ENCODE measurements at places on chromosomes 7 and 10.

- no peak for DNase-seq
These were observed 3.1 kb upstream of the LHPP start for GRCh38 chr10:124458473-124458872.

GRCh38 chr10:130424418-130424817 lies 288.2 kb downstream of the GLRX3 start:
- DNase-seq: no peak

GRCh38 chr10:59585046-59585700 lies 124.5 kb downstream of the SLC16A9 start:
- DNase-seq: no peak

- no peak for DNase-seq
These were observed 609.9 kb downstream of the DNAJB9 start for GRCh38 chr7:109179601-109180000.

- no peak for DNase-seq
These were observed 34.7 kb downstream of the SPOCK2 start for GRCh38 chr10:72053690-72054089.

GRCh38 chr7:100546129-100546925 lies 7.3 kb downstream of the AGFG2 start:
- DNase-seq: no peak

GRCh38 chr10:92290076-92290836 lies 622 bp downstream of the CPEB3 start:
- no peak for DNase-seq

- DNase-seq: no peak
These were observed 322.9 kb downstream of the PTEN start for GRCh38 chr10:88186335-88186734.

GRCh38 chr7:150940431-150941102 lies 37.6 kb downstream of the KCNH2 start:
- DNase-seq: no peak

- no peak for DNase-seq
These were observed 494.1 kb downstream of the SH2D4B start for GRCh38 chr10:81031774-81032173.

DNA sequence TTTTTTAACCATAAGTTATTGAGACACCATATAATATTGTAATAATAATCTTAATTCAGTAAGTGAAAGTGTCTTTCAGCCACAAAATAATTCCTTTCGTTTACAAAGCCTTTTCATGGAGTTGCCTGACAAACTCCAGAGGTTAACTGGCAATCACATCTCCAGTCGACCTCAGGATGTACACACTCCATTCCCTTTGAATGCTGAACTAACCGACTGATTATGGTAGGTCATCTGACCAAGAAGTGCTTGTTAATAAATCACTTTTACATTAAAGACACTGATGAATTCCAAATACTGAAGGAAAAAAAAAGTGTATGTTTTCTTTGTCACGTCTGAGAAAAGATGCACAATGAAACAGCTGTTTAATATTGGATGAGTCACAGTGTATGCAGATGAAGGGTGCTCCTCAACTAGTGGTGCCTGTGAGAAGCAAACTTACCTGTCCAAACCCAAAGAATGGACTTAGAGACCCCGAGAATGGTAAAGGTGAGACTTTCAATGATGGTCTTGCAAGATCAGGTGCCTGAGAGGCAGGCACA lies 348.1 kb upstream of the VWC2 start:
- DNase-seq: no peak

DNA sequence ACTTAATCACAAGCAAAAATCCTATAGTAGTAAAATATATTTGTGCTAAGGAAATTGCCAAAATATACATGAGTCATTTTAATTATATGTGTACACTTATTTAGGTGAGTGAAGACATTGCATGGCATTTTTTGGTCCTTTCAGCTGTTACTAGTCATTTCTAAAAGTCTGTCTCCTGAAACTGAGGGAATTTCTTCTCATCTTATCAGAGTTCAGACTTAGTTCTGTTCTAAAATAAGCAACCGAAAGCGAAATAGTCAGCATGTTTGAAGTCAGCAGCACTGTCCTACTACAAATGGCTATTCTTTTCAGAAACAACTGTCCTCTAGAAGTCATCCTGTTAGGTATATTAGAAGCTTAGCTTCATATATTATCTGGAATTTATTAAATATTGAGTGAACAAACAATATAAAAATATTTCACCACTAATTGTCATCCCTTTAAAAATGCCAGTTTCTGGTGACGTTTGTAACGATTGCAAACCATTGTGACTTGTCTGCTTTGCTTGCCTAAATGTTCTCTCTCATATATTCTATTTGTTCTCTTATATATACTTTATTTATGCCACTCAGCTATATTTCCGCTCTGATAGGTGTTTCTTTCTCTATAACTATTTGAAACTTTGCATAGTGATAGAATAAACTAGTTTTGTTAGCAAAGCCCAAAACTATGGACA lies 227.4 kb upstream of the KAT6B start:
- DNase-seq: no peak

DNA sequence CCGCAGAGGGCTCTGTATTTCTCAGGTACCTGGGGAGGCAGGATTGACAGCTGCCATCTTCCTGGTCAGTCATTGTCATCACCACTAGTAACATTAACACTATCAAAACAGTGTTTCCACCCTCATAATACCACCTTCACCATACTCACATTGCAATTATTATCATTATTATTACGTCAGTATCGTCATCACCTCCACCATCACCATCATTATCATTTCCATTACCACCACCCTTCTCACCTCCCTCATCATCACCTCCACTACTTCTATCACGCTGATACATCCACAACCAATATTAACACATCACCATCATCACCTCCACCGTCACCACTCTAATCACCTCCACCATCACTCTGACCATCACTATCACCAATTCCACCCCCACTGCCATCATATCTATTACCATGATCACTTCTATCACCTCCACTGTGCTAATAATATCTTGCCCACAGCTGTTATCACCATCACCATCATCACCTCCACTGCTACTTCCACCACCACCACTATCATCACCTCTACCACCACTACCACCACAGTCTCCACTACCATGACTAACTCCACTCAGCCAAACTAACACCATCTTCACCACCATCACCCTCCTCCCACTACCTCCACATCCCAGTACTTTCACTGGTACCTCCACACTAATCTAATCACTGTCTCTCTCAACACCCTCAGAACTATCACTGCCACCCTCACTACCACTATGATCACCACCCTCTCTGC lies 196.4 kb downstream of the RPS24 start:
- DNase-seq: no peak

DNA sequence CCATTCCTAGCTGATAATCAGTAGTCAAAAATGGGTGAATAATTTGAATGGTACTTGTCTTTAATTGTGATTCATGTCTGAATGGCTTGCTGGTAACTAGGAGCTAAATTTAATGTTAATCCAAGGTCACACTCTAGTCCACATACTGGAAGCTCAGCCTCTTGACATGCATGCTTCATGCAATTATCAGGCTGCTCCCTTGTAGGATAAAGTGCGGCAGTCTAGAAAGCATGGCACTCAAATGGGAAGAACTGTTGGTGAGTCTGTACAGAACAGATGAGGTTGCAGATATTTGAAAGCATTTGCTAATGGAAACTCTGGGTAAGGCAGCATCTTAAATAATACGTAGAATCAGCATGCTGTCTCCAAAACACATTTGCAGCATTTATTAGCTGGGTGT lies 499.4 kb downstream of the AUTS2 start:
- no peak for DNase-seq

GRCh38 chr10:73803680-73804286 lies 7.6 kb downstream of the NDST2 start:
- DNase-seq: no peak

- no peak for DNase-seq
These were observed 17.6 kb downstream of the ZDHHC6 start for GRCh38 chr10:112429147-112429546.

- DNase-seq: peak; percentile 68
These were observed 11.9 kb downstream of the HNRNPF start for GRCh38 chr10:43396928-43397624.

DNA sequence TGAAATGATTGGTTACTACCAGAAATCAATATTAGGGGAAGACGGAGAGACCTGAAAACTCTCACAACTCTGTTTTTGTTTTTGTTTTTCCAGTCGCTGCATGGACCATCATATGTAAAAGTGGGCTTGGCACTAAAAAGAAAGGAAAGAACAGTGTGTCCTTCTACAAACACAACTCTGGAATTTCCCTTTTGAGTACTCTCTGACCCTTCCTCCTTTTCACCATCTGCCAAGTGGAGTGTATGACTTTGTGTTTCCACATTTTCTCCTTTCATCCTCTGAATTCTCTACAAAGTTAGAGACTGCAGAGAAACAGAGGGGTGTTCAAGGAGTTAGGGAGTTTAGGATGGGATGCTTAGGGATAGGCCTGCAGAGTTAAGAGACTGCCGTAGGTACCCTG lies 92.0 kb downstream of the MDFIC start:
- no peak for DNase-seq

DNA sequence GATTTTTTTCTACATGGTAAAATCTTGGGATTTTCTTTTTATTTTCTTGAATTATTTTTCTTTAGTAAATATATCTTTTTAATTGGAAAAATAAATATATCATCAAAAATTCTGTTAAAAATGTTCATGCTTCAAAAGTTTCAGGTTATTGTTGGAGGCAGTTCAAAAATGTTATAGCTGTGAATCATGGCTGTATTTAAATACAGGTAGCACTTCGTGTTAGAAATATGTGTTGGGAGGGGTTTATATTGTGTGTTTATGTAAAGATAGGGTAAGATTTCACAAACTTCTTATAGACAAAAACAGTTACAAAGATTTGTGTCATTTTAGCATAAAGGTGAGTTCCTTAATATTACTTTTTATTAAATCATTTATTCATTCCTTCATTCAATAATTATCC lies 60.4 kb downstream of the HDAC9 start:
- DNase-seq: no peak

DNA sequence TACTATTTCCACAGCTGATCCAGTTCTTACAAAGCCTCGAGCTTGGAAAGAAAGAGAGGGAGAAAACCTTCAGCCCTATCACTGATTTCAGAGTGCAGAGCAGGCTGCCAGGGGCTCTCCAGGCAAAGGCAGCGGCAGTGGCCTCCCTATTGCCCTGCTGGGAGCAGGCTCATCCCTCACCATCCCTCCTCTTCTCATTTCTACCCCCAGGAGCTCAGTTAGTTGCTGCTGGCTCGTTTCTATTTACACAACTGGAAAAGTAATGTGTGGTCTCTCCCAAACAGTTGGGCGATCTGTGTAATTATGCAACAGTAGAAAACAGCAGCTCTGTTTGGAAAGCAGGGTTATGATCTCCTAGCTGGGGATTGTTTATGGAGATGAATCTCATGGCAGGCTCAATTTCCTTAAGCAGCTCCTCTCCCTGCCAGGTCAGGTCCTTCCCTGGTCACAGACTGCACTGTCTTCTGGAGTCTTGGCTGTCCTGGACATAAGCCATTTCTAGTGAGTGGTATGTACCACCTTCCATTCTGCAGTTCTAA lies 28.7 kb upstream of the TNS3 start:
- no peak for DNase-seq

- no peak for DNase-seq
These were observed 169.9 kb upstream of the AOAH start for GRCh38 chr7:36894190-36894589.

DNA sequence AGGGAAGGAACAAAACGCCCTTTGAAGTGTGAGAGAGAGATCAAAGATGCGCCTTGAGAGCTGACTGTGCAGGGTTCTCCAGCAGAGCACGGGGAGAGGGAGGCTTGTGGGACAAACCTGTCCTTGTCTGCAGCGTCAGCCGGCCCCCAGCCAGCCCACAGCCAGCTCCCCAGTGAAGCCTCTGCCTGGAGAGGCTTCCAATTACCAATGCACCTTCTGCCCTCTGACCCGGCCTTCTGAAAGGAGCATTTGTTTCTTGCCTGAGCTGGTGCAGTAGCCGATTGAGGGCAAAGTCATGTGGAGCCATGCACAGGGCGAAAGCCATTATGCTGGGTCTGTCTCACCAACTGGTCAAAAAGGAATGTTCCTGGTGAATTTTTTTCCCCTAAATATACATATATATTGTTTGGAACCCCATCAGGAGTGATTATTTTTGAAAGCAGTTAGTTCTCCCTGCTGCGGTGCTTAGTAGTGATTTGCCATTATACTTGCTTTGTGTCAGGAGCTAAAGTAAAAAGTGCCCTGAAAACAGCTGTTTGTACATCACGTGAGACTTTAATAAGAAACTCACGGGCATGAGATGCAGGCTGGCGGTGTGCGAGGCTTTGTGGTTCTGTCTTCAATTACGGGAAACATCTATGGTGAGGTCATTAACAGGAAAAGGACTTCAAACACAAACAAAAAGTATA lies 268.6 kb downstream of the KLF6 start:
- no peak for DNase-seq

- peak; percentile 38 for DNase-seq
These were observed 660 bp downstream of the ANKRD16 start for GRCh38 chr10:5888843-5889623.

- DNase-seq: no peak
These were observed 479.1 kb upstream of the ZMIZ1 start for GRCh38 chr10:78589687-78590086.

- DNase-seq: no peak
These were observed 55.2 kb downstream of the HIPK2 start for GRCh38 chr7:139722604-139723003.

DNA sequence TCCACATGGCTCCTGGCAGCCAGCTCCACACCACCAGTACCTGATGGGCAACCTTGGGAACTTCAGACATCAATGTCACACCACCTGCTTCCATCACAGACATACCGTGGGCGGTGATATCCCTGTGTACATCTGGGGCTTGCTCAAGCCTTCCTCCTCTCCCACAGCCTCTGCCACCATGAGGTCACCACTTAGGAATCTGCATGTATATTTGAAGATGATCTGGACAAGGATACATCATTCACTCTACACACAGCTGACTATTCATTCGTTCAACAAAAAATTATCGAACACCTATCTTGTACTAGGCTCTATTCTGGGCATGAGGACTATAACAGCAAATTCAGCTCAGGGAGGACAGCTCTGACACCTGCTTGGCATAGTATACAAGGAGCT lies 6.8 kb downstream of the DLG5 start:
- no peak for DNase-seq

- DNase-seq: no peak
These were observed 17.9 kb upstream of the ITGA8 start for GRCh38 chr10:15737656-15738055.

DNA sequence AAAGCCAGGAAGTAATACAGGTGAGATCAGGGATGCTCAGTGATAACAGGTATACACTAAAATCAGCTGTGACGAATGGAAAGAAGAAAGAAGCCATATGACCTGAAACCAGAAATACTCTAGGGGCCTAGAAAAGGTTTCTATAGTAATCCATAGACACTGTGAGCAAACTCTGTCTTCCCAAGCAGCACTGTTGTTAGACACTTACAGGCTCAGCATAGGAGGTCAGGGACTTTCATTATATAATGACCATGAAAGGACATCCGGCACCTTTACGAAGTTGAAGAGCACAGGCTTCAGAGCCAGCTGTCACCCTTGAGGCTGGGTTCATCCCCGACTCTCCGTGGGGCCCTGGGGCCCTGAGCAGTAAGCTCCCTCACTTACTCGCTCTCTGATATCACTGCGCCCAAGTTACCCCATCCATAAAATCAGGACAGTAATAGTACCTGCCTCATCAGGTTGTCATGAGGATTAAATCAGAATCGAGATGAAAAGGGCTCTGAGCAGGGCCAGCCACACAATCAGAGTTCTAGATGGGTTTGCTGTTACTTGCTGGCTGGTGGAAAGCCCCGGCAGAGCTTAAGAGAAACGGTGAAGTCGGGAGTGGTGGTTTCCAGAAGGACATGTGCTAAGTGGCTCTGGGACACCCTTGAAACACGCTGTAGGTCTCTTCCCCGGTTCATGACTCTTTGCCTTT lies 79.5 kb downstream of the ITIH5 start:
- no peak for DNase-seq

GRCh38 chr10:46998192-46998591 lies 87.0 kb downstream of the PTPN20 start:
- DNase-seq: no peak
